Astrocyte (in vitro differentiated cells and primary cell): ENCODE measurements at places on chromosomes 6 and 20.

DNA sequence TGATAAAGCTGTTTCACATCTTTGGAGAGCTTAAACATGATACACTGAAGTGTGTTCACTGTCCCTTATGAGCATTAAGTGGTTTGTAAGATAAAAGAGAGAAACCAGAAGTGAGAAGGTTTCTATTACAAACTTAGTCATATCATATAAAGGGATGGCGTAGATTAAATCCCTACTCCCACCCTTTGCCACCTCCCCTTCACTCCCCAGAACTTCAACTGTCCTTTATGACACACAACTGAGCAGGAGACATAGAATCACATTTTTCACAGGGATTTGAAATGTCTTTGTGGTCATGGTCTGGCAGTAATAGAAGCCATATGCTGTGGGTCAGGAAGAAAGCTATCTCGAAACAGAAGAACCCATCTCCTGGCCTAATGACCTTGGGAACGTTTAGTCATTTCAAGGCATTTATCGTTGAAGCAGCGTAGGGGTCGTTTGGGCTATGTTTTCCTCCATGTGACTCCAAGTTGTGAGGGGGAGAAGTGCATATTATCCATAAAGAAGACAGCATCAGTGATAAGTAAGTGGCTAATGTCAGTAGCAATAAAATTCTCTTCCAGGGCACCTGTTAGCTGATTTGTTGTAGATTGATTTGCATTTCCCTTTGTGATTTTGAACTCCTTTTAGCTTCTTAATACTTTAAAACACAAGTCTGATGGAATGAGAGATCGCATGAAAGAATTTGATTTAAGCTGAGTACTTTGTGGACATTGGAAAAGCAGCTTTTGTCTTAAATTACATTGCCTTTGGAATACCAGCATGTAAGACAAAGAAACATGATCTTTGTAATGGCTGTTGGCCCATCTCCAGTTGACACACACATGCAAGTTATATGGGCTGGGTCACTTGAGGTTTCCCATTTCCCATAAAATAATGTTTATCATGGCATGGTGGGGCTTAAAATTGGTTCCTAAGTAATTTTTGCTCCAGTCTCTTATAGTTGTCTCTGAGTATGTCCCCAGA lies 501.5 kb upstream of the FLRT3 start:
- no peak for DNase-seq

GRCh38 chr6:169072127-169073042 lies 181.3 kb downstream of the THBS2 start:
- DNase-seq = no peak

DNA sequence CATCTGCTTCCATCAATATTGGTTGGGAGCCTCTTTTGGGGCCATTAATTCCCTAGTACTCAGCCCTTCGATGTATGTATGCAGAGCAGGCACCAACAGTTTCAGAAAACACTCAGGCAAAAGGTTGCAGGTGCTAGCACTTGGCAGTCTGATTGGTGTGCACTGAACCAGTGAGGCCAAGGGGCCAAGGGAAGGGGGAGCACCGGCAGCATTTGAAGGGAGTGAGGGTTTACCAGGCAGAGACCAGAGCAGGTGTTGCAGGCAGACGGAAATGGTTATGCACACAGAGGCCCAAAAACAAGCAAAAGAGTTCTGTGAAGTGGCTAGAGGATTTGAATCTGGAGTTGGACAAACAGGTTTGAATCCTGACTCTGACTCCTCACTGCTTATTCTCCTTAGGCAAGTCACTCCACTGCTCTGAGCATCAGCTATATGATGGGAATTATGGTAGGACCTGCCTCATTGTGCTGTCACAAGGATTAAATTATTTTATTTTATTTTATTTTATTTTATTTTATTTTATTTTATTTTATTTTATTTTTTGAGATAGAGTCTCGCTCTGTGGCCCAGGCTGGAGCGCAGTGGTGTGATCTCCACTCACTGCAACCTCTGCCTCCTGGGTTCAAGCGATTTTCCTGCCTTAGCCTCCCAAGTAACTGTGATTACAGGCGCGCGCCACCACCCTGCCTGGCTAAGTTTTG lies 58.1 kb upstream of the SHLD1 start:
- no peak for DNase-seq

DNA sequence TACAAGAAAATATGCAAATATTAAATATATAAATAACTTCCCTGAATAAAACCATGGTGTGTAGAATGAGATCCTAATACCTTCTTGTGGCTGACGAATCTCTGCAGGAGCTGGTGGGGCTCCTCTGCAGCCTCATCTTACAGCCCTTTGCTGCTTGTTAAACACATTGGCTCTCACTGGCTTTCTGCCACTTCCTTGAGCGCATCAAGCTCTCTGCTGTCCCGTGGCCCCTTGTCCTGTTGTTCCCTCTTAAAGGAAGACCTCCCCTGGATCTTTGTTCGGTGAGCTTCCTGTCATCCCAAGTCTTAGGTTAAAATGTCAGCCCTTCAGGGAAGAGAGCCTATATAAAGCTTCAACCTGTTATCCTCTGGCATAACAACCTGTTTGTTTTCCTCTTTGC lies 519.6 kb downstream of the DOK5 start:
- DNase-seq = peak; percentile 0

DNA sequence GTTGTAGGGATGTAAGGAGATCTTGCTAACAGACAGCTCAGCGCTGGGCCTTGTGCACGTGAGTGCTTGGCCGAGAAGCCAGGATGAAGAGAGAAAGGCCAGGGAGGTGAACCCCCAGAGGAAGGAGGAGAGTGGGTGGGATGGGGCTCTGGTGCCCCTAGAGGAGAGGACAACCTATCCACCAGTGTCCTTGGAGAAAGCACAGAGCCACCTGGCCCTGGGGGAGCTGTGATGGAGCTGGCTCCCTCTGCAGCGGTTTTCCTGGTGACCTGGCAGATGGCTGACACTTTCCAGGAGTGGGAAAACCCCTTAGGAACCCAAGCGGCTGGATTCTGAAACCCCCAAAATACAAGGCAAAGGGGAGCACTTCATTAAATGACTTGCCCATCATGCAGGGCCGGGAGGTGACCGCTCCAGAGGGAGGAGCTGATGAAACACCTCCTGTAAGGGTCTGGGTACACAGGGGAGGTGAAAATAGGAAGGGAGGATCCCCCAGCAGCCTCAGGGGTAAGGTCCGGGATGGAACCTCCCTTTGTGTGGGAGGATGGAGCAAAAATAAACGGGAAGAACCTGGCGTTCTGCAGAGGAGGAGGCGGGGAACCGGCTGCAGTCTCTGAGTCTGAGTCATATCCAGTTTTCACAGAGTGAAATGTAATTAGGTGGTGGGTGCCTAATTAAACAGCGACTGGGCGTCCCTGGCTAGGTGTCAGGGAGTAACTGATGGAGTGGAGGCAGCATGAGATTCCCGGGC lies 80.4 kb downstream of the SULF2 start:
- peak; percentile 42 for DNase-seq
